Left forelimb (tissue), 1 donor: ENCODE measurements at places on chromosomes 4 and X.
A peak's percentile ranks its signal among the peaks of the same experiment; 100 is the strongest.

DNA sequence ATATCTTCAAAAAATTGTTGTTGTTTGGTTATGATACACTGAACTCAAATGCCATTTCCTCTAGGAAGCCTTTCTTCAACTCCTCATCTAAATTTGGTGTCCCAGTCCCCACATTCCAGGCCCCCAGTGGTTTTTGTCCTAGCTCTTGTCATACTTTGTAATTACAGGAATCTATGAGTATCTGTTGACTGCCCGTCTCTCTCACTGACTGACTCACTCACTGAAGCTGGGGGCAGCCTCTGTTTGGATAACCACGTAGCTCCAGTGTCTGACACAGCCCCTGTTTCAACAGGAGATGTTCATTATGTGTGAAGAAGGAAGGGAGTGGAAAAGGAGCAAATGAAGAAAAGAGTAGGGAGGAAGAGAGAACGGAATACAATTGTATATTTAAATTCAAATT, 284.1 kb upstream of the TENM3 start:
- DNase-seq = no peak

- no peak for DNase-seq
Observed at GRCh38 chr4:139582044-139582443, 26.0 kb upstream of the SETD7 start.

DNA sequence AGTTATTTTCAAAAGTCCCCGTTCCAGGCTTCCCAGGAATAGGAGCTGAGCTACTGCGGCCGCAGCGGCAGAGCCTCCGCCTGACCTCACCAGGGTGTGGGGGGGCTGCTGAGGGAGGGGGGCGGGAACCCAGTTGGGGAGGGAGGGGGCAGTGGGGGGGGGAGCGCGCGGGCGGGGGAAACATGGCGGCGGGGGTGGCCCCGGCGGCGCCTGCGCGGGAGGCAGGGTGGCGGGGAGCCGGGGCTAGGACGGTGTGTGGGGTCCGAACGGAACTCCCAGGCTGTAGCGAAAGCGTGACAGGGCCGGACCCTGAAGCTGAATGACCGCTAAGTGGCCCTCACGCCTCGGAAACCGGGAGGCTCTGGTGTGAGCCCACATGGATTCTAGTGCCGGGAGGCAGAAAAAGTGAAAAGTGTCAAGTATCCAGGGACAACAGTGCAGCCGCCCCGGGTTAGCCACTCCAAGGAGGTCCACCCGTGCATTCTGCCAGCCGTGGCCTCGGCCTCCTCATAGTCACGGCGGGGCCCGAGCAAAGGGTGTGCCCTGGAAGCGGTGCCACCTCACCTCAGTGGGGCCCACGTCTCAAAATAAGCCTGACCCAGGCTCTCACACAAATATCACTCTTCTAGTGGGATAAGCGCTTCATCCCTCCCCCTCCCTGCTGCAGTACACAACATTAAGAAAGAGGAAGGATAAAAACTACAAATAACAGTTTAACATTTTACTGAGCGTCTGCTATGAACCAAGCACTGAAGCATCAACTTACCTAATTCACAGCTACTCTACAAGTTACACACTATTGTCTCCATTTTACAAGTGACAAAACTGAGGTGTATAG, at the start of gene KLHL13:
TSS of gene KLHL13 (minus strand) at position 98 of the 838 bp plus-strand sequence. CDS start 88,337 bp downstream, outside the sequence.
- DNase-seq = peak; percentile 75

DNA sequence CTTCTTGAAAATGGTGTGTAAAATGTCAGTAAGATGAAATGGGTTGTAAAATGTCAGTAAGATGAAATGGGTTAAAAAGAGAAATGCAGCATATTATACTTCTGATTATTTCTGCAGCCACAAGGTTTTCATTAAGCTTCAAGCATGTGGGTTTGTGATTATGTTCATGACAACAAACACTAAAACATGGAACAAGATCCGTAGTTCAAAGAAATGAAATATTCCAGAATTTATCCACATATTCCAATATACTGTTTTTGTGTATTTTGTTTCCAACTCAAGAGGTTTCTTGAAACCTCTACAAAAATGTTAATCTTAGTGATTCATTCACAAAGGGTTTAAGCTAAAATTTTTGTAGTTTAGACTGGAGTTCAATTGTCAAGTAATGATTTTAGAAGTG, 84.0 kb downstream of the ADAMTS3 start:
- DNase-seq = no peak

DNA sequence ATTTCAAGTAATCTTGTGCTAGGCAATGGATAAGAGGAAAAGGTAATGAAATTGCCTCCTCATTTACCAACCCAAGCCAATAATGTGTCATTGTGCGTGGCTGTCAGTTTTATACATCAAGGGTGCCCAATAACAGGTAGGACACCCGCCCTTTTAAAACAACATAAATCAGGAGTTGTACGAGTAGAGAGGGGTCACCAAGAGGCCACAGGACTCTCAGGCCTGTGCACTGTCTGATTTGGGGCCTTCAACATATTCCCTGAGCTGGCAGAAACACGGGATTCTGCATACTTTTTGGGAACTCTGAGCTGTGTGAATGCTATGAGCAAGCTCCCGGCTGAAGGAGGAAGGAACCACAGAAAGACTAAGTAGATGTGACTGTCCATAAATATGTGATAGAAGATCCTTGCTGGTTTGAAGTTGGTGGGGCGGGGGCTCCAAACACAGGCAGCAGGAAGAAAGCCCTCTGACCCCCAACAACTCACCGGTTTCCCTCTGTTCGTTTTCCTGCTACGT, 82.7 kb upstream of the MAML3 start:
- no peak for DNase-seq

DNA sequence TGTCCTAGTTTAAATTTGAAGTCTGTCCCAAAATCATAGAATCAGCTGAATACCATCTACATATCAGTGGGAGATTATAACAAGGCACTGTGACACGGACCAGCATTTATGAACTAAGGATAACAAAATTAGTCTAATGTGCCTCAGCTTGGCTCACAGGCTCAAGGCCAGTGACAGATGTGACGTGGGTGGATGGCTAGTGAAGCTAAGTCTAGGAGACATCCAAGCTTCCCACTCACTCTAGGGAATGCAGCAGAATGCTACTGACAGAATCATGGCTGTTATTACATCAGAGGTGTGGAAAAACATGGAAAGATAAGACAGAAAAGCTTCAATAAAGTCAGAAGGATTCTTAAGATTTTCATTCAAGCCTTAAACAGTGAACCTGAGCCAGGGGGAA, 329.9 kb downstream of the NAF1 start:
- no peak for DNase-seq

DNA sequence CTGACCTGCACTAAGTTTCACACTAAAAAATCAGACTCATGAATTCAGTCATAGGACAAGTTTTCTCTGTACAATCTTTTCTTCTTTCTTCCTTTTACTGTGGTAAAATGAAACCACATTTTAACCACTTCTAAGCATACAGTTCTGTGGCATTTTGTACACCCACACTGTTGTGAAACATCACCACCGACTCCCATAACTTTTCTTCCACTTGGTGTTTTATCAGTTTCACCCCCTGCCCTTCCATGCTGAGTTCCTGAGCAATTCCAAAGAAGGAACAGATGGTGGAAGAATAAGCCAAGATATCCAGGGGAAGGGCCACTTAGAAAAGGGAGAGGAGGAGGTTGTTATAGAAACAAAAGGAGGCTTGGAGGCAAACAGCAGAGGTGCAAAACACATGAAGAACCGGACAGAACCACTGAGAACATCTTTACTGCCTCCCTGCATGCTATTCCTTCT, 22.6 kb downstream of the SLC25A4 start:
- DNase-seq = no peak

- no peak for DNase-seq
Observed at GRCh38 chr4:169818063-169818679, 60.4 kb upstream of the HPF1 start.

DNA sequence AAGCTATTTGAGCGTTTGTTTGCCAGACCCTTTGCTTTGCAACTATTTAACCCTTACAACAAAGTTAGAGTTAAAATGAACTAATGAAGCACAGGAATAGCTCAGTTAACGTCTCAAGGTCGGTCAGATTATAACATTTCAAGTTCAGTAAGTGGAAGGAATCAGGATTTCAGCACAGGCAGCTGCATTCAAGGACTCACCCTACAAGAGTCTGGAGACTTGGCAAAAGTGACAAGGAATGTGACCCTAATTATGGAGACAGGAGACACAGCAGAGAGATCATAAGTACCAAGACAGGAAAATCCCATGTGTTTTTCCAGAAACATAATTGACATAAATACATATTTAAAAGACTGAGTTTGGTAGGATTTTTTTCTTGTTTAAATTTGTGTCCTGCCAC, 1481.7 kb downstream of the TECRL start:
- no peak for DNase-seq

DNA sequence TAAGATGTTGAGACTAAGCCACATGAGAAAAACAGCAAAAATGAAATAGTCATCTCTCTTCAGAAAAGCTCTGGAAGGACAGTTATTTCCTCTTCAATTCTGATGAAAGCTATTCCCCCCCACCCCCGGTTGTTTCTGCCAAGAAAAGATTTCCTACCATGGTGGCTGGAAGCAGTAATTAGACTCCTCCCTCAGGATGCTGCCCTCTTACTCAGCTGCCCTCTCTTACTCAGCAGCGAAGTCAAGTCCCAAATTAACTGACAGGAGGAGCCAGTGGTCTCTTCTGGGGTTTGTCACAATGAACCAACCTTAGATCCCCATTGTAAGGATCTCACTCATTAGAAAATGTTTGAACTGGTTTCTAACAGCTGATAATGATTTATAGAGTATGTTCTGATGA, 38.0 kb downstream of the GPM6B start:
- no peak for DNase-seq

- no peak for DNase-seq
Observed at GRCh38 chrX:105765691-105766090, 56.6 kb upstream of the NRK start.

GRCh38 chrX:107421337-107421861, 28.1 kb upstream of the FRMPD3 start:
- DNase-seq = no peak

DNA sequence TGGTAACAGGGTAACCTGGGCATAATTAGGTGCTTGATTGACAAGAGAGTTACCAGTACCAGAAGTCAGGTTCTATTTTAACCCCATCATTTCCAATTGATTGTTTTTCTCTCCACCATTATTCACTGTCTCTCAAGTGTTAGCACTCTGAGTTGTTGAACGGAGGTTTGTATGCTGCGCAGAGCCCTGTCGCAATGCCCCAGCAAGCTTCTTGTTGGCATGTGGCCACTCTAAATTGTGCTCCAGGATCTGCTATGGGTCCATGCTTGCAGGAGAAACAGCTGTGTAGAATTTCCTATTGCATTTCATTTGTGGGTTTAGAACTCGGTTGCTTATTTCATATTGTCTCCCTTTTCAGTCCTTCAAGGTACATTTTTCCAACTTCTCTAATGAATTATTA, 98.2 kb downstream of the KLHL8 start:
- no peak for DNase-seq

DNA sequence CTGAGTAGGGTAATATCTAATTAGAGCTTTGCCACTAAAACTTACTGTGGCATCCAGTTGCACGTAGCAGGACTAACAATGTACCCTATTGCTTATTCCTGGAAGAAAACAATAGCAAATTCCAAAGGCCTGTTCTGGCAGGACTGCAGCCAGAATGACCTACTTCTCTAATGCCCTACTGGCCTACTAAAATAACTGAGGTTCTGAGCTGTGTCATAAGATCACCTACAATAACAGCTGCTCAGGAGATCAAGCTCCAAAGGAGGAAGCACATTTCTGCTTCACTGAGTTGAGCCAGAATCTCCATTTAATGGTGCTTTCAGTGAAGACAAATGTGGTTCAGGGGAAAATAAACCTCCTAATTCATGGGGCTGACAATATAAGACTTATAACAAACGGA, 42.2 kb upstream of the CXCL8 start:
- DNase-seq = no peak

DNA sequence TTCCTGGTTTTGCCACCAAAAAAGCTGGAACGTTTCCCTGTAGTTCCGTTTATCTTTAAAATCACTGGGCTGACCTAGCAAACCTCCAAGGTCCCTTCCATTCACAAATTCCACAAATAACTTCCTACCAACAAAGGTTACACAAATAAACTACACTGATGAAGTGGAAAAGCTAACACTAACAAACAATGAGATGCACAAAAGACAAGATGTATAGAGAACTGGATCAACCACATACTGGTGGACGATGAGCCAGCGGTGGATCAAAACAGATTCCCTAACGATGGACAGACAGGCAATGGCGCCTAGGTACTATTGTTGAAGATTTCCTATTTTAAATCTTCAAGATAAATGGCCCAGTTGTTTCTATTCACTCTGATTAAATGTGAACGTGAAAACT, 15.5 kb downstream of the AFAP1 start:
- DNase-seq = no peak

- DNase-seq = no peak
Observed at GRCh38 chr4:145285928-145286327, 105.5 kb upstream of the OTUD4 start.

- no peak for DNase-seq
Observed at GRCh38 chr4:80841587-80842281, 188.8 kb upstream of the BMP3 start.

DNA sequence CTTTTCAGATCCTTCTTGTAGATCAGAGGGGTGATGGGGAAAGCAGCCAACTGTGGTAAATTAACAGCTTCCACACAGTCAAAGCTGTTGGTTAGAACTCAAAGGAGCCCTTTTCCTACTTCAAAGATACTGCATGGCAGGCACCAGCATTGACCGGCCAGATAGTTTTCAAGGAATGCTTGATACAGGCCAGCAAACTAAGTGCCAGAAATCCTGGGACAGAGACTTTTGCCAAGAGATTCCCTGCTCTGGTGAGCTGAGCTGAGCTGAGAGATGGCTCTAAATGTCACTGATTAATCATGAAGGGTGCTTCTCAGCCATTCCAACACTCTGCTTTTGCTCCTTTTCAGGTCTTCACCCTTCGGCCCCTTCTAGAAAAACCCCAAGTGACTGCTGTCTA, 131.6 kb upstream of the MED14 start:
- no peak for DNase-seq

DNA sequence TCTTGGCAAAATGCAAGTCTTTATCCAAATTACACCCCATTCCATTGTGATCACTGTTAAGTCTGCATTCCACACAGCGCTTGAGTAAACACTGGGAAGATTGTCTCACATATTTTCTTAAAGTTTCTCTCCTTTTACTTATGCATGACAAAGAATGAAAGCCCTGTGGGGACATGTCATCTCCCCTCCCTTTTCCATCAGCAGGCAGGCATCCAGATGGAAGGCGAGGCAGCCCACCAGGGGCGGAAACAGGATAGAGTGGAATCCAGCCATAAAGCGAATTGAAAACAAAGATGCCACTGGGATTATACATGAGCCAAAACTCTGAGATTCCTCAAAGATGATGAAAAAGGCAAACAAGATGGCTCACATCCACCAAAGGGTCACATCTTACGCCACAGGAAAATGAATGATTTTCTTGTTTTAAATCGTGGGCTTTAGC, 78.2 kb downstream of the AFAP1 start:
- DNase-seq = no peak

GRCh38 chr4:87081826-87082225, 138.6 kb downstream of the KLHL8 start:
- no peak for DNase-seq

- no peak for DNase-seq
Observed at GRCh38 chrX:71652405-71652804, 14.9 kb upstream of the LOC101059915 start.

- no peak for DNase-seq
Observed at GRCh38 chrX:65976161-65976560, 63.7 kb downstream of the VSIG4 start.

- no peak for DNase-seq
Observed at GRCh38 chr4:136471051-136471450, 1061.2 kb downstream of the PCDH18 start.

- DNase-seq = no peak
Observed at GRCh38 chr4:152606753-152607152, 70.9 kb upstream of the FBXW7 start.
